Activated T-cell treated with anti-CD3 and anti-CD28 coated beads for 1 hour (primary cell): ENCODE measurements at places on chromosomes 7 and 10.

DNA sequence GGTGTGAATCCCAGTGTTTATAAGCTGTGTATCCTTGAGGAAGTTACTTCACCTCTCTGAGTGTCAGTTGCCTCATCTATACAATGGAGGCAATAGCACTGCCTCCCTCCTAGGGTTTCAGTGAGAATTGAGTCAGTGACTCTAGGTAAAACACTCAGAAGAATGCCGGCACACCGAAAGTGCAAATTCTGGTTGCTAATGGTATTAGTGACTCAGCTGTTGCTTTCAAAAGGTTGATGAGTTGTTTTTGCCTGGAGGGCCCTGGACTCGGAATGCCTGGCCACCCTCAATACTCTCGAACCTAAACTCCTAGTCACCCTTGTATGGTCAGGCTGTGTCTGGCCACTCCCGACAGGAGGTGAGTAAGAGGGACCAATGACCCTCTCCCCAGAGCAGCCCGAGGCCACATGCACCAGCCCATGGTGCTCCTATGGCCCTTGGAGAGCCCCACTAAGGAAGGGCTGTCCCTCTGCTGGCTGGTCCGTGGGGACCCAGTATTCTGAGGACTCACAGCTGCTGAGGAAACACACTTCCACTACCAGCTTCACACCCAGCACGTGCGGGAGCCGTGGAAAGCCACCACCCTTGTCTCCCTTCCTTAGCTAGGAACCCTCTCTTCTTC is 60.2 kb downstream of the CALML3 start:
- DNase-seq: no peak

GRCh38 chr7:13097499-13097898 is 410.1 kb downstream of the ARL4A start:
- DNase-seq: no peak

- no peak for DNase-seq
These were observed 209.4 kb upstream of the KLF14 start for GRCh38 chr7:130943336-130943901.

- DNase-seq: no peak
These were observed 107.3 kb downstream of the LRMDA start for GRCh38 chr10:75538765-75539164.

- DNase-seq: no peak
These were observed 128.6 kb upstream of the BMPER start for GRCh38 chr7:33776788-33777187.

DNA sequence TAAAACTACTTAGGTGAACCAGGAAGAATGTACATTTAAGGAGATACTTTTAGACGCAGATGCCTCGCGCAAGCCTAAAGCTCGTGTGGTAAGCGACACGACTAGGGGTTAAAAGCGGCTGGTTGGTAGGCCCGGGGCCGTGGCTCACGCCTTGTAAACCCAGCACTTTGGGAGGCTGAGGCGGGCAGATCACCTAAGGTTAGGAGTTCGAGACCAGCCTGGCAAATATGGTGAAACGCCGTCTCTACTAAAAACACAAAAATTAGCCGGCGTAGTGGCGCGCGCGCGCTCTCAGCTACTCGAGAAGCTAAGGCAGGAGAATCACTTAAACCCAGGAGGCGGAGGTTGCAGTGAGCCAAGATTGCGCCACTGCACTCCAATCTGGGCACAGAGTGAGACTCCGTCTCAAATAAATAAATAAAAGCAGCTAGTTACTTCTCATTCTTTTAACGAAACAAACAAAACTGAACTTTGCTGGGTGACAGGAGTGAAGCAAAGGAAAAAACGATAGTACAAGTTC is 879 bp downstream of the NUDT5 start:
- peak; percentile 9 for DNase-seq

GRCh38 chr7:151395036-151395367 is 14.8 kb downstream of the WDR86 start:
- no peak for DNase-seq
